ENCODE measurements at places on chromosomes 1 and 21. TPM values are rescaled to one million over a fixed set of nuclear protein-coding genes. Genes with fewer than 3 reads are reported as not detected.

DNA sequence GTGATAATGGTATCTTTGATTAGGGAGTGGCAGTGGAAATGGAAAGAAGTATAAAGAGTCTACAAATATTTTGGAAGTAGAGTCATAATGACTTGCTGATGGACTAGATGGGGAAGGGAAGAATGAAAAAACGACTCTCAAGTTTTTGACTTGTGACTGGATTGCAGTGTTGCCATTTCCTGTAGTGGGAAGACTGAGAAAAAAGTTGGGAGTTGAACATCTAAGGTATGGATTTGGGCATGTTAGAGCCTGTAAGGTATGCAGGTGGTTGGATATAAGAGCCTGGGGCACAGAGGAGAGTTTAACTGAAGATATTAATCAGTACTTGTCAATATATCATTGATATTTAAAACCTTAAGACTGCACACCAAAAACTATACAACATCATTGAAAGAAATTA is 19.4 kb downstream of the DNM3 start:
- DNase-seq: no peak
- H3K27ac ChIP-seq: no peak overlapping the region
- H3K36me3 ChIP-seq: no peaks in the 10 kb centered on the region
- no peaks in the 10 kb centered on the region for H3K27me3 ChIP-seq

- no peak for DNase-seq
- no peaks in the 10 kb centered on the region for H3K4me1 ChIP-seq
- no peaks in the 10 kb centered on the region for H3K36me3 ChIP-seq
- no peaks in the 10 kb centered on the region for H3K27me3 ChIP-seq
- H3K27ac ChIP-seq: no peak overlapping the region
Measured at GRCh38 chr1:14100919-14101318, 400.9 kb downstream of the PRDM2 start.

The IGSF21 gene
- 4.6 TPM for total RNA-seq

The AADACL4 gene
- not detected for total RNA-seq

GRCh38 chr1:31843506-31843905 is 27.7 kb upstream of the SPOCD1 start:
- H3K27me3 ChIP-seq: no peaks in the 10 kb centered on the region
- H3K27ac ChIP-seq: no peak overlapping the region
- no peaks in the 10 kb centered on the region for H3K4me1 ChIP-seq

DNA sequence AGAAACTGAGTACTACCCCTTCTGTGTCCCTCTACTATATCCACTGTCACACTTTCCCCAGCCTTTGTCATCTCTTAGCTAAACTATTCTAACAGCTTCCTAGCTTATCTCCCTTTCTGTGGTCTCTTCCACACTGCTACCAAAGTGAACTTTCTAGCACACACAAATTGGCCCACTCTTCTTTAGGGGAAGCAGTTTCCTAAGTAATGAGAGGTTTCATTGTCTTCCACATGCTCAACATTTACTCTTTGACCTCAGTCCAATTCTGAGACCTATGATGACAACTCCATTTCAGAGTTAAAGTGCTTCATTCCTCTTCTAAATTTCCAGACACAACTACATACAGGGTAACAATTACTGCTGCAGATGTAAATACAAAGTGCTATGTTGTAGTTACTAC is 32.9 kb downstream of the SCYL3 start:
- H3K4me1 ChIP-seq: no peaks in the 10 kb centered on the region
- no peaks in the 10 kb centered on the region for H3K36me3 ChIP-seq
- H3K27ac ChIP-seq: no peak overlapping the region
- H3K4me3 ChIP-seq: no peak overlapping the region
- DNase-seq: no peak

DNA sequence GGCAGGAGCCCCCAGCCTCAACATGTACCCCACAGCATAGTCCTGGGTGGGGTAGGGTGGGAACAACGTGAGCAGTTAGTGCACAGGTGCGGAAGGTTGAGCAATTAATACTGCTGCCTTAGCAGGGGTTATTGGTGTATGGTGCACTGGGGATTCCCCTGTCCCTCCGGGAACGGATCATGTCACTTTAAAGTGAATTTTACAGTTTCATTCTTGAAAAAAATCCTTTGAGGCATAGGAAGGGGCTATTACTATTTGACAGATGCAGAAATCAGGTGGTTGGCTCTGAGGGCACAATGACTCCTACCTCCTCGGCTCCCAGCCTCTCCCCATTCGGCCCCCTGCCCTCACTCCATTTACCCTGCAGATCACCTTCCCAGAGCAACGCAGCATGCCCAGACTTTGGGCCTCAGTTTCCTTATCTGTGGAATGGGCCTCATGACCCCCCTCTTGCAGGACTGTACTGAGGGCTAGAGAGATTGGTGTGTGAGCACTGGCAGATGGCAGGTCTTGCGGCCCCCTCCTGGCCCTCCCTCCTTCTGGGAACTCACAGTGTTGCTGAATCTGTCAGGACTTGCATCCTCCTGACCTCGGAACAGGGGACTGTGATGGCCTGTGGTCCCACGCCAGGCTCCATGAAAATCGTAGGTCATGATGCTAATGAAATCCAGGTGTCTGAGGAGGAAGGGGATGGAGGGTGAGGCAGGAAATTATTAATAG is 5.1 kb upstream of the MYBPH start:
- DNase-seq: no peak
- no peaks in the 10 kb centered on the region for H3K27me3 ChIP-seq
- H3K4me1 ChIP-seq: peaks cover 14% of the 10 kb centered on the region
- no peak overlapping the region for H3K27ac ChIP-seq
- H3K4me3 ChIP-seq: no peak overlapping the region

The FNDC10 gene
- total RNA-seq: 44.3 TPM

The DNM3 gene
- 16.2 TPM for total RNA-seq

The ELAPOR1 gene
- 0.09 TPM for total RNA-seq

- H3K27ac ChIP-seq: no peak overlapping the region
- no peak overlapping the region for H3K4me3 ChIP-seq
- peaks cover 5% of the 10 kb centered on the region for H3K4me1 ChIP-seq
- no peaks in the 10 kb centered on the region for H3K27me3 ChIP-seq
- DNase-seq: no peak
Measured at GRCh38 chr1:113683384-113684152, 75.7 kb downstream of the PHTF1 start.

GRCh38 chr1:227411066-227411465 is 92.8 kb upstream of the CDC42BPA start:
- H3K4me1 ChIP-seq: no peaks in the 10 kb centered on the region
- H3K4me3 ChIP-seq: no peak overlapping the region
- H3K27me3 ChIP-seq: no peaks in the 10 kb centered on the region

The REN gene
- not detected for total RNA-seq

GRCh38 chr1:220747437-220748088 is 559 bp upstream of the MTARC2 start:
- H3K36me3 ChIP-seq: no peaks in the 10 kb centered on the region
- peak overlapping the region; percentile 89 for H3K27ac ChIP-seq
- no peak for DNase-seq

DNA sequence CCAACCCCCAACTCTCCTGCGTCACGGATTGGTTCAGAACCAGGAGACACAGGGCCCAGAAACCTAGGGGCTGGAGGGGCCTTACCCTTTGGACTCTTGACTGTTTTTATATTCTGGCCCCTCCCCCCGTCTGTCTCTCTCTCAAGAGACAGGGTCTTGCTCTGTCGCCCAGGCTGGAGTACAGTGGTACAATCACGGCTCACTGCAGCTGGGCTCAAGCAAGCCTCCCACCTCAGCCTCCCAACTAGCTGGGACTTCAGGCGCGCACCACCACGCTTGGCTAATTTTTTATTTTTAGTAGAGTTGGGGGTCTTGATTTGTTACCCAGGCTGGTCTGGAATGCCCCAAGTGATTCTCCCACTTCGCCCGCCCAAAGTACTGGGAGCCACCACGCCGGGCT is 52.5 kb downstream of the PRKCZ start:
- H3K4me1 ChIP-seq: no peaks in the 10 kb centered on the region
- no peaks in the 10 kb centered on the region for H3K36me3 ChIP-seq
- no peaks in the 10 kb centered on the region for H3K27me3 ChIP-seq
- DNase-seq: no peak
- no peak overlapping the region for H3K27ac ChIP-seq

GRCh38 chr1:97802011-97802410 is 118.8 kb downstream of the DPYD start:
- no peaks in the 10 kb centered on the region for H3K27me3 ChIP-seq
- no peak overlapping the region for H3K27ac ChIP-seq
- H3K36me3 ChIP-seq: no peaks in the 10 kb centered on the region
- no peak for DNase-seq
- H3K4me1 ChIP-seq: peaks cover 8% of the 10 kb centered on the region

GRCh38 chr1:955474-955873 is 3.6 kb downstream of the NOC2L start:
- H3K36me3 ChIP-seq: no peaks in the 10 kb centered on the region
- no peaks in the 10 kb centered on the region for H3K27me3 ChIP-seq
- no peak for DNase-seq
- H3K4me1 ChIP-seq: peaks cover 17% of the 10 kb centered on the region
- H3K4me3 ChIP-seq: no peak overlapping the region

The TBX19 gene
- total RNA-seq: 0.42 TPM

The PLA2G2F gene
- total RNA-seq: not detected

DNA sequence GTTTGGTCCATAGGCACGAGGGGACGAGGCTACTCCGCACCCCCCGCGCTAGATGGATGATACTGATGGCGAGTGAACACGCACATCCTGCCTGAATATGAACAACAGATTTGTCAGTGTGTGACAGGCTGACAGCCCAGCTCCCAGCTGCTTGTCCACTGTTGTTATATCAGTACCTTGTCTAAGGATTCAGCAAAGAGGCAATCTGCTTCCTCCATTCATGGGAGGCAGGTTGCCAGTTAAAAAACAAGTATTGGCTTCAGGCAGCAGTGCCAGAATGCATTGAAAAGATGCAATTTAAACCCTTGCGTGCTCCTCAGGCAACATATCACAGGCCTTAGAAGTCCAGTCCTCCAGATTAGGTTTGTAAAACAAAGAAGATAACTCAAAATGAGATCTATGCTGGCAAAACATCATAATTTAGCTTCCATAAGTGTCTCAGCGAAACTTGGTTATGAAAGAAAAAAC is 223.3 kb downstream of the GPATCH2 start:
- no peak overlapping the region for H3K27ac ChIP-seq
- no peaks in the 10 kb centered on the region for H3K36me3 ChIP-seq
- DNase-seq: no peak
- no peaks in the 10 kb centered on the region for H3K4me1 ChIP-seq
- no peaks in the 10 kb centered on the region for H3K27me3 ChIP-seq
- no peak overlapping the region for H3K4me3 ChIP-seq

DNA sequence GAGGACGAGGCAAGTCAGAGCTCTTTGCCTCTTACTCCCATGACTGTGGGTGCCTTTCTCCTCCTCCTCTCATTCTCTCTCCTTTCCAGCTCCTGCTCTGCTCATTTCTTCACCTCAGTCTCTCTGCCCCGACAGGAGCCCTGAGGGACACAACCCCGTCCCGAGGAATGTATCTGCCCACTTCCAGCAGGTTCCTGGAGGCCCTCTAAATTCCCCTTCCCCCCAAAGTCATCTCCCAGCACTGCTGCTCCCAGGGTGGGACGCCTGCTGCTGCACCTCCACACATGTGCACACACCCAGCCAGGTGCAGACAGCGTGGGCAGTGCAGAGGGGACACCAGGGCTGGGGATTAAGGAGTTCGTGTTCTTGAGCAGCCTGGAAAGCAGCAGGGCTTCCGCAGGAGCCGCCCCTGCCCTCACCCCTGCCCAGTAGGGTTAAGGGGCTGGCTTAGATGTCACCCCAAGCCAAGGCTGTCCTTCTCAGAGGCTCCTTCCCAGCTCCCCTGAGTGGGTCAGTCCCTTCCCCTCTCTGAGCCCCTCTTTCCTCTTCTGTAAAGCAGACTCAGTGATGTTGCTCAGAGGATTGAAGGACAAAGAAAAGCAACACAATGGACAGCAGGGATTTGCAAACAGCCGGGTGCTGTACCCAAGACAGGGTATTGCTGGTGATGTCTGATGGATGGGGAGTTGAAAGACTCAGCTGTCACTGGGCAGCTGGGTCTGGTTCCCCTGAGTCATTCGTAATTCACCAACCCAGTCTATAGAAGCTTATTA is 346.0 kb downstream of the MATN1 start:
- H3K36me3 ChIP-seq: no peaks in the 10 kb centered on the region
- DNase-seq: no peak
- no peak overlapping the region for H3K27ac ChIP-seq
- no peaks in the 10 kb centered on the region for H3K27me3 ChIP-seq
- no peak overlapping the region for H3K4me3 ChIP-seq
- no peaks in the 10 kb centered on the region for H3K4me1 ChIP-seq

The FAM177B gene
- 1.4 TPM for total RNA-seq

GRCh38 chr21:28473530-28474220 is 519.0 kb downstream of the LTN1 start:
- no peak overlapping the region for H3K4me3 ChIP-seq
- no peak overlapping the region for H3K27ac ChIP-seq
- H3K27me3 ChIP-seq: no peaks in the 10 kb centered on the region

- no peaks in the 10 kb centered on the region for H3K36me3 ChIP-seq
- H3K4me3 ChIP-seq: no peak overlapping the region
- no peaks in the 10 kb centered on the region for H3K27me3 ChIP-seq
- H3K27ac ChIP-seq: no peak overlapping the region
- H3K4me1 ChIP-seq: no peaks in the 10 kb centered on the region
- no peak for DNase-seq
Measured at GRCh38 chr1:110281363-110282290, 57.5 kb upstream of the RBM15 start.

GRCh38 chr1:214259353-214259977 is 21.5 kb upstream of the SMYD2 start:
- no peaks in the 10 kb centered on the region for H3K36me3 ChIP-seq
- no peak for DNase-seq
- H3K4me1 ChIP-seq: no peaks in the 10 kb centered on the region
- no peak overlapping the region for H3K4me3 ChIP-seq

The C8A gene
- total RNA-seq: not detected

DNA sequence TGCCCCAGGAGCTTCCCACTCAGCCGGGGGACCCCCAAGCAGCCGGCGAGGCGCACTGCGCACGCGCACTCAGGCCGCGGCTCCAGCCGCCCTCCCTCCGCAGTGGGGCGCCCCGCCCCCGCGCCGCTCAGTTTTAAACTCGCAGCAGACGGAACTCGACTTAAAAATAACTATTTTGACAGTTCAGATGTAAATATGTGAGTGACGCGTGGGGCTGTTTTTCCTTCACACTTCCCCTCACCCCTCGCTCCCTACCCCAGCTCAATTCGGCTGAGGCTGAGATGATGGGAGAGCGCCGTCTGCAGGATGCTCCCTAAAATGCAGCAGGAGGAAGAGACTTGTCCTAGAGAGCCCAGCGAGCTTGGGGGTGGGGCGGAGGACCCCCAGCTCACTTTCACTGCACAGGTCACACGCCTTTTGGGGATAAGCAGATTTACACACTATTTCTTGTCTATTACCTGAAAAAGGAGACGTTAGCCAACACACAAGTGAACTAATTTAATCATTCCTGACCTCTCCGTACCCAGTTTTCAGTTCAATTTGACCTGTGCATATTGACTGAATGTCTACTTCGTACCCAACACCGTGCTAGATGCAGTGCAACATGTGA is 8.9 kb upstream of the LEMD1 start:
- DNase-seq: peak; percentile 52
- no peaks in the 10 kb centered on the region for H3K4me1 ChIP-seq
- H3K27me3 ChIP-seq: no peaks in the 10 kb centered on the region
- H3K27ac ChIP-seq: no peak overlapping the region
- peak overlapping the region; percentile 7 for H3K4me3 ChIP-seq

The LRRC40 gene
- 12.7 TPM for total RNA-seq

The TOE1 gene
- 13.4 TPM for total RNA-seq

All from adrenal gland (tissue), 19 donors.